ENCODE measurements at places on chromosomes 1 and 21.

- no peak for DNase-seq
These were observed 175.4 kb upstream of the GORAB start for GRCh38 chr1:170356585-170356984.

DNA sequence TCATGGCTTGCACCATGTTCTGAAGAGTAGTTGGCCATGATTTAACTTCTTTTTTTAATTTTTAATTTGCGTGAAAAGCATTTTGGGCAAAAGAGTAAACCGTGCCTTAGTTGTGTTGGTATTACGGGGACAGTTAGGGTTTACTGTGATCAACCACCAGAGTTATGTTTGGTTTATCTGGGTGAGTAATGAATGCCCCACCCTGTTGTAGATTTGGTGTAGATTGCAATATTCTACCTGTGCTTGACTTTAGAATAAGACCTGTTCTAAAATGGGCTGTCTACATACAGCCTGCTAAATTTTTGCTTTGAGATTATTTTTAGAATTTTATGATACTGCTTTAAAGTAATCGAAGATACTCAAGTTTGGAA, 1.4 kb downstream of the USP25 start:
- no peak for DNase-seq

GRCh38 chr1:240803151-240803550, 191.2 kb upstream of the GREM2 start:
- DNase-seq: no peak

DNA sequence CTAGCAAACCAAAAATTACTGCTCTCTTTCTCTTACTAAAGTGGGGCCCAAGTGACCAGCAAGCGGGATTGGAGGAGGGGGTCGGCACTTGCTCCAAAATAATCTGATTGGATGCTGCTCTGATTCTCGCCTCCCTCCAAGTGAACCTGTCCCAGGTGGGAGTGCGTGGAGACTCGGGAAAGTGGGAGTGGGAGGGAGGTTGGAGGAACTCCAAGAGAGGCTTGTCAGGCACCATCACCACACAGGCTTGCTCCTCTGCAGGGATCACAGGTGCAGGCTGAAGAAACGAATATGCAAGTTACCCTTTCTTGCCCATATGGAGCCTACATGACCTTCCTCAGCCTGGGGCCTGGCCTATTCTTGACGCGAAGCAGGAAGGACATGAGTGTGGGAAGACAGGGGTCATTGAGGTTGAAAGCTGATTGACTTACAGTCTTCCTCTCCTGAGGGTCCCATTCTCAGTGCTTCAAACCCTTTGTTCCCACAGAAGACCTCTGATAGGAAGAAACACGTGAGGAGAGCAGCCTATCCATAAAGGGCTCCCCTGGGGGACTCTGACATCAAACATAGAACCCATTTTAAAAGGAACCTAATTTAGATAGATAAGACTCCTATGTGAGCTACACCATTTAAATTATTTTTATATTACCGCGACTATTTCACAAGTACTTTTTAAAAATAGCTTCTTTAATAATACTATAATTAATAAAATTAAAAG, 14.2 kb downstream of the RGS8 start:
- DNase-seq: no peak

DNA sequence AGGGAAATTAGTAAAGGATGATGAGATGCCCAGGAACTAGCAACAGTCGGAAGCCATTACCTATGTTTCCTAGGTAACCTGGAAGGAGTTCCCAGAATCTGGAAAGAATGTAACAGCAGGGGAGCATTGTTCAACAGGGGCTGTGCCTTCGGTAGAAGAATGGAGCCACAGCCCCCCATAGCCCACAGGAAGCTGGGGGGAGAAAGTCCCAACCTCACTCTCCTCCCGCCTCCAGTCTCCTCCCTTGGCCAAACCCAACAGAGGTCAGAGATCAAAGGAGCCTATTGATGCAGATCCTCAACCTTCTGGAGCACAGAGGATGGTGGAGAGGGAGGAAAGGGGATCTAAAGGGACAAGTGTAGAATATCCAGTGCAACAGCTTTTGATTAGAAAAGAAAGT, 131.5 kb upstream of the SLC44A3 start:
- DNase-seq: peak; percentile 71

GRCh38 chr1:169697755-169698154, 13.7 kb downstream of the SELL start:
- DNase-seq: no peak

DNA sequence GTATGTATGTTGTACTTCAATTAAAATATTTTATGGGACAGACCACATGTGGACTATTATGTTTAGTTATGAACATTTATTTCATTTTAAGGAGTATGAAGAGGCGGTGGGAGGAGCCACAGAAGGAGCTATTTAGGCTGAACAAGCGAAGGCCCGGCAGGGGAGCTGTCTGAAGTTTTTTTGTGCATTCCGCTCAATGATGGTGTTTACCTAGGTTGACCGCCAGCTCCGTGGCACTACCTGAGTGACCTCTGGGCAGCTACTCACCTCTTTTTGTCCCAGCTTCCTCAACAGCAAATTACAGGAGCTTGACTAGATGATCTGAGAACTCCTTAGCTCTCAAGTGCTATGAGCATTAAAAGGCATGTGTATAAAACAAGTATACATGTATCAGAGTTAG, 32.7 kb upstream of the C1orf198 start:
- no peak for DNase-seq

GRCh38 chr1:173043253-173043652, 7.5 kb downstream of the TNFSF18 start:
- no peak for DNase-seq

DNA sequence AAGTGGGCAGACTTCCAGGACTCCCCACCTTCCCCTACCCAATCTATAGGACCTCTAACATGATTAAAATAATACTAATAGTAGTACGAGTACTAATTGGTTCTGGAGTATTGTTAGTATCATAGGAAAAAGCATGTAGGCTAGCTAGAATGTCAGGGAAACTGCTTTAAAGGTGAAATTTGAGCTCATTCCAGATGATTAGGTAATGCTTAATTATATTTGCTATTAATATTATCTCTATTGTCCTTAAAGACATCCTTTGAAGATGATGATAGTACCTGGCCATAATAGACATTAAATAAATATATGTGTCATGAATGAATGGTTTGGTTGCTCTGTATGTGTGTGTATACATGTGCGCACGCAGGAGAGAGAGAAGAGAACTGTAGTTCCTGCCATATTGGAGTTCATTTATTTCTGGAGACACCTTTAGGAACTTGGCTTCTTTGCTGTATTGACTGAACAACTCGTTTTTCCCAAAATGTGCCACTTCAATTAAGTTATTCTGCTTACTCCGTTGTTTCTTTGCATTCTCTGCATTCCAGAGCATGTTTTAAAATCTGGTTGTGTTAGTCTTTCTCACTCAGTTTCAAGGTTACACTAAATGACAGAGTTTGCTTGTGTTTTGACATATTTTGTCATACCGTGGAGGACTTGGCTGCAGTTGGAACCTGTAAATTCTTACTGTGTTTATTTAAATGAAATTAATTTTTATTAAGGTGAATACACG, 117.1 kb downstream of the OSBPL9 start:
- no peak for DNase-seq

- no peak for DNase-seq
These were observed 325.1 kb upstream of the GREM2 start for GRCh38 chr1:240936911-240937668.

- DNase-seq: no peak
These were observed 26.6 kb downstream of the BEND5 start for GRCh38 chr1:48750109-48750508.

GRCh38 chr1:117814856-117815797, 114.3 kb downstream of the GDAP2 start:
- no peak for DNase-seq

DNA sequence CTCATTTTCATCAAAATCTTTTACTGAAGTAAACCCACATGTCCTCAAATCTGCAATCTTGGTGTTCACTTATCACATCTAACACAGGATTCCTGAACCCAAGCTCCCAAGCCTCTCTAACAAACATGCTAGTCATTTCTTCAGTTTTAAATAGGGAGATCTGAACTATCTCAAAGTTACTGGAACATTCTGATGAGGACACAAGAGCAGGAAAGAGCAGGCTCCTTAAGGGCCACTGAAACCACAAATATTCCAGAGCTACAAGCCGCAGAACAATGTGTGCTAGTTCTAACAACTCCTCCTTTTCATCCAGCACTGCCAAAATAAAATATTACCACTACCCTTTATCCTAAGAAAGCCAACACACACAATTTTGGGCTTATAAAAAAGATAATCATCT, 38.9 kb downstream of the WARS2 start:
- no peak for DNase-seq

- DNase-seq: no peak
These were observed 80.5 kb downstream of the HIVEP3 start for GRCh38 chr1:41838266-41838665.

DNA sequence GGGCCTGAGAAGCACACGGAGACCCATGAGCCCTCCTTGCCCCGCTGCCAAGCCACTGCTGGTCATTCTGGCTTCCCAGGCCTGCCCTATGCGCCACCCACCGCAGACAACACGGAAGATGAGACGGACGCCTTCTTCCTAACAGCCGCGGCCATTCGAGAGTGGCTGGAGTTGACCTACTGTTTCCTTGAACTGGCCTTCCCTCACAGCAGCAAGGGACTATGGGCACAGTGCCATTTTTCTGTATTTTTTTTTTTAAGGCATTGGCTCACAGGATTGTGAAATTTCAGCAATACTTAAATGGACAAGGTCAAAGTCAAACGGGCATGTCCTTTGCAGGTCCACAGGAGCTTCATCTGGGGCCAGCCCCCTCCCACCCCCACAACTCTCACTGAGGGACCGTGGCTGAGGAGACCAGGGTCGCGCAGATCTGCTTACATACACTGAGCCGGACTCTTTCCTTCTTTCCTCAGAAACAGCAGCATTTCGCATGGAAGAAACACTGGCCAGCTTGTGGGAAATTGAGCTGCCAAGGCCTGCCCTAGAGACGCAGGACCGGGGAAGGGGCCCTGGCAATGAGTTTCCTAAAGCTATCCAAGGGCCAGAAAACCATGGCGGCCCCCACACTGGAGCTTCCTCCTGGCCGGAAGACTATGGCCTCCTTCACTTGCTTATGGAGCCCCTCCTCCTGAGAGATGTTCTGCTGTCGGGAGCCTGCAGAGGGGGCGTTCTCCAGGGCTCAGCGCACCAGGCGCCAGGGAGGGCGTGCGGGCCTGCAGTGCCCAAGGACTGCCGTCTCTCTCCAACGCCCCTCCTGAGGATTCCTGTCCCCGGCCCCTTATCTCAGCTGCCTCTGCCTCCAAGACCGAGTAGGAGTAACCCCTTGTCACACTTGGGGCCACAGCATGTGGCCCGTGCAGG, 98.9 kb downstream of the PGBD5 start:
- DNase-seq: peak; percentile 65

DNA sequence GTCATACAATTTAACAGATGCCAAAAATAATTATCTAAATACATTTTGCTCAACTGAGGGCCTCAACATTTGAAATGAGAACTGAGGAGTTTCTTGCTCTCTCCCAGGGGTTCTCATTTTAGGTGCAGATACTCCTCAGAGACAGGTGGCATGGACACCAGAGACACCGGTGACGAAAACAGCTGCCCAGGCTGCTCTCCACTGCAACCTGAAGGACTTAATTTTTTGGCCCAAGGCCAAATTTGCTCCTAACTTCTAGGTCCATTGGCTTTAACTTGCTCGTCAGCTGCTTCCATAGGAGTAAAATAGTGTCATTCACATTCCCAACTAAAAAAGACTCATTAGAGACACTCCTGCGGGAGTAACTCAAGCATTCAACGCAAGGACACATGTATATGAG, 87.0 kb downstream of the NRIP1 start:
- no peak for DNase-seq

DNA sequence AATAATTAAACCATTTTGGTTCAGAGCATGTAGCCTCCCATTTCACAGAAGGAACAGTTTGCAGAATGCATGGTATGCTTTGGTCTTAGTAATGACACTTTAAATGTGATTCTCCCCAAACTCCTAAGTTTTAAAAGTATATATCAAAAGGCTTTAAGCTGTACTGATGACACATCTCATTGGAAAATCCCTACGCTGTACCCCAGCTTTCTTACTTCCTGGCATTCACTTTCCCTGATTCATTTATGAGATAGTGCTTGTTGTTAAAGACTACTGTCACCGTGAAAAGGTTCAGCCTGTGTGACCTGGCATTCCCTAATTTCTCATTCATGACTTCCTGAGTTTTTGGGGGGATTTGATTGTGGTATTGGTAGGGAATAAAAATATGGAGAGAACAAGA, 53.4 kb downstream of the MPZL1 start:
- DNase-seq: no peak

DNA sequence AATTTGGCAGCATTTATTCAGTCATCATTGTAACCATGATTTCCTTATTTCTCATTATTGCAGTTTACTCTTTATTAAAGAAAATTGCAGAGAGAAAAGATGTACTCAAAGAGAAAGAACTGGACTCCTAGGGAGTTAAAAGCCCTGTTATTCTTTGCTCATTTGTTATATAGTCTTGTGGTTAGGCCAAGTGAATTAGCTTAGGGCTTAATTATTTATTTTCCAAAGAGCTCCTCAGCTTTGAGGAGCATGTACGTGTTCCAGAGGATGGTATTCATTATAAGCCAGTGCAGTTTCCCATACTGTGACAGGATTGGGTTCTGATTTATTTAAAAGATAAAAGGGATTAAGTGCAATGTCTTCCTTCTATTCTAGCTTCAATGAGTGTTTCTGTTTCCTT, 86.4 kb downstream of the GPR161 start:
- DNase-seq: no peak

- DNase-seq: no peak
These were observed 41.9 kb downstream of the LPGAT1 start for GRCh38 chr1:211788626-211789025.

GRCh38 chr1:76587212-76587611, 280.1 kb upstream of the ST6GALNAC5 start:
- no peak for DNase-seq

GRCh38 chr21:39136711-39137110, 46.5 kb downstream of the PSMG1 start:
- no peak for DNase-seq

All from H7 (cell line).